ENCODE measurements at places on chromosomes 1 and 21.
A peak's percentile ranks its signal among the peaks of the same experiment; 100 is the strongest.

- no peak for DNase-seq
Observed at GRCh38 chr1:17857996-17858395, 102.9 kb downstream of the ACTL8 start.

DNA sequence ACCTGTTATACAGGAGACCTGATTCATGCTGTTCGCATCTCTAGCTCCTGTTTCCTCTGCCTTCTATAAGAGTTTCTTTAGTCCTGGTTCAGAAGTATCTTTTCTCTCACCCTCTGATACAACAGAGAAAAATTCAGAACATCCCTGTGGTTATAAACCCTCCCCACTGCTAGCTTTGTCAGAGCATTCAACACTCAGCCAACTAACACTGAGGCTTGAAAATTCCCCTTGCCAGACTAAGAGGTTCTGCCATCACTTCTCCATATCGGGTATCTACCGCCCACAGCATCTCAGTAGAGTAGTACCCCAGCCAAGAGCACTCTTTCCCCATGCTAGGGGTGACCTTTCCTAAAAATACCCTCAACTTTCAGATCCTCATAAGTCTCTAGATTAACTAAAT lies 19.6 kb upstream of the PIK3R3 start:
- DNase-seq, result no peak

DNA sequence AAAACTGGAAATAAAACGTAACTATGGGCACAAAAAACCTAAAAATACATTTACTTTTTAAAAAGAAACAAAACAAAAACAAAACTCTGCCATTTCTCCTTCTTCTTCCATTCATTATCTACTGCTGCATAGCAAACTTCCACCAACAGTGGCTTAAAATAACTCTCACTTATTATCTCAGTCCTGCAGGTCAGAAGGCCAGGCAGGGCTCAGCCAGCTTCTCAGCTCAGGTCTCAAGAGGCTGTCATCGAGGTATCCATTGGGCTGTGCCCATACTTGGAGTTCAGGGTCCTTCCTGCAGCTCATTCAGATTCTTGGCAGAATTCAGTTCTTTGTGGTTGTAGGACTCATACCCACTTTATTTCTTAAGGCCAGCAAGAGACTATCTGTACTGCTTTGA lies 352.7 kb upstream of the PLD5 start:
- no peak for DNase-seq

DNA sequence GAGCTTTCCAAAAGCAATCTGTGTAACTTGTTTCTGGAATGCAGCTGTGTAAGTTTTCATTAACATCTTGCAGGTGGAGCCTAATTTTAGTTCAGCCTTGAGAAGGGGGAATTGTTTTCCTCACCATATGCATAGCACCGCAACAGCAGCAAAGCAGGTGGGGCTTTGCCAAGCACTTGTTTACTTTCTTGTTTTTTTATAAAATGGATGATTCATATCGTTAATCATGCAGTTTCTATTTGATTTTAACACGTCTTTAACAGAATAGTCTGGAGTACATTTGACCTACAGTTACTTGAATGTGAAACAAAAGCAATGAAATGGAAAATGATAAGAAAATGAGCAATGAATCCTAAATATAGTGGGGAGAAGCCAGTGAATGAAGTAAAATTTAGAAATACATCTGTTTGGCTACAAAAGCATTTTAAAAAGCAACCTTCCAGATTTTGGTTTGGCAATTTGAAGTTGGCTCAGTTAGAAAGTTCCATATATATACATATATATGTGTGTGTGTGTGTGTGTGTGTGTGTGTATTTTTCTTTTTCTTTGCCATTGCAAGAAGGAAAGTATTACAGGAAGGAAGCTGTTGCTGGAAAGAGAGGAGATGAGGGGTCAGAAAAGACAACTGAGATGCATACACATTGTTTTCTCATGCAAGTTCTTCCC lies 119.0 kb upstream of the ADGRL2 start:
- DNase-seq, result peak; percentile 56

DNA sequence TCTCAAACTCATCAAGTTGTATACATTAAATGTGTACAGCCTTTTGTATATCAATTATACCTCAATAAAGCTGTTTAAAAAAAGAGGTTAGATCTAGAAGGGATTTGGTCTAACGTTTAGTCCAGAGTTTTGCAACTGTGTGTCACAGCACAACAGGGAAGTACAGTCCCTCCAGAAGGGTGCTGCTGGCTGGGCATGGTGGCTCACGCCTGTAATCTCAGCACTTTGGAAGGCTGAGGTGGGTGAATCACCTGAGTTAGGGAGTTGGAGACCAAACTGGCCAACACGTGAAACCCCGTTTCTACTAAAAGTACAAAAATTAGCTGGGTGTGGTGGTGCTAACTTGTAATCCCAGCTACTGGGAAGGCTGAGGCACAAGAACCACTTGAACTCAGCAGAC lies 78.3 kb upstream of the HAO2 start:
- DNase-seq, result no peak

DNA sequence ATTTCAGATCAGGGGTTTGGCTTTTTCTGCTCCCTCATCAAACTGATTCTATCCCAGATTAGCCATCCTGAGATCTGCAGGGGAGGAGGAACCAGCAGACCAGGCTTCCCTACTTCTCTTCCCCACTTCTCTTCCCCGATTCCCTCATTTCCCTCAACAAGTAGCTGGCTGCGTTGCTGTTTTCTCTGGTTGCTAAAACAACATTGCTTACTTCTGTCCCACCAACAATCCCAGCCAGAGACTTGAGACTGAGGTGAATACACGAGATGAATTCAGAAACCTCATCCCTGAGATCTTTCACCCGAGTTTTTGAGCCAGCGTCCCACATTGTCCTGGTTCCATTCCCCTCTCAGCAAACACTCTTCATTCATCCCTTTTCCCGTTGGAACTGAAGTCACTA lies 22.4 kb downstream of the DYRK3 start:
- no peak for DNase-seq

DNA sequence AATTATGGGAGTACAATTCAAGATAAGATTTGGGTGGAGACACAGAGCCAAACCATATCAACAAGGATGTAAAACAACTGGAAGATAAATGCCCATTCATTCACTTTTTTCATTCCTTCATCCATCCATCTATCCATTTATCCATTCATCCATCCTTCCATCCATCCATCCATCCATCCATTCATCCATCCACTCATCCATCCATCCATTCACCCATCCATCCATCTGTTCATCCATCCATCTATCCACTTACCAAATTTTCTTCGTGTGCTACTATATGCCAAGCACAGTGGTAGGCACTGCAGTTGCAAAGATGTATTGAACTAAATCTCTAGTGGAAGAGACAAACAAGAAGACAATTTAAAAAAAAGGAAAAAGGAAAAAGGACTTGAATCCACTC lies 14.3 kb upstream of the SIPA1L2 start:
- DNase-seq, result no peak

- DNase-seq, result no peak
Observed at GRCh38 chr21:41148798-41149197, 19.2 kb upstream of the BACE2 start.

GRCh38 chr1:7387053-7387927 lies 383.8 kb upstream of the VAMP3 start:
- peak; percentile 12 for DNase-seq

DNA sequence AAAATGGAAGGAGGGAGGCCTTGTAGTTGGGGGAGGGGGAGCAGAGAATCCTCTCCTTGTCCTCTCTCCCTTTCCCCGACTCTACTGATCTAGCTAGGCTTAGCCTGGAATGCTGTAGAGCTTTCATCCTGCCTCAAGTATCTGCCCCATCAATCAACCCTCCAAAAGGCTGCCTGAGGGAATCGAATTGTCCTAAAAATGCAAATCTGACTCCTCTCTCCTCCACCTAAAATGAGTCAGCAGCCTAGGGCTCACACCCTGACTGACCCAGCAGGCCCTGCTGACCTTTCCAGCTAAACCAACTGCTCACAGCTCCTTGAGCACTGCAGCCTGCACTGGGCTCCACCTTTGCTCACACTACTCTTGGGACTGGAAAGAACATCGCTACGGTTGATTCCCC lies 2.8 kb downstream of the HPDL start:
- DNase-seq, result no peak

GRCh38 chr1:12454406-12455391 lies 163.3 kb downstream of the DHRS3 start:
- no peak for DNase-seq

- no peak for DNase-seq
Observed at GRCh38 chr21:16570171-16570570, 840.4 kb downstream of the USP25 start.

DNA sequence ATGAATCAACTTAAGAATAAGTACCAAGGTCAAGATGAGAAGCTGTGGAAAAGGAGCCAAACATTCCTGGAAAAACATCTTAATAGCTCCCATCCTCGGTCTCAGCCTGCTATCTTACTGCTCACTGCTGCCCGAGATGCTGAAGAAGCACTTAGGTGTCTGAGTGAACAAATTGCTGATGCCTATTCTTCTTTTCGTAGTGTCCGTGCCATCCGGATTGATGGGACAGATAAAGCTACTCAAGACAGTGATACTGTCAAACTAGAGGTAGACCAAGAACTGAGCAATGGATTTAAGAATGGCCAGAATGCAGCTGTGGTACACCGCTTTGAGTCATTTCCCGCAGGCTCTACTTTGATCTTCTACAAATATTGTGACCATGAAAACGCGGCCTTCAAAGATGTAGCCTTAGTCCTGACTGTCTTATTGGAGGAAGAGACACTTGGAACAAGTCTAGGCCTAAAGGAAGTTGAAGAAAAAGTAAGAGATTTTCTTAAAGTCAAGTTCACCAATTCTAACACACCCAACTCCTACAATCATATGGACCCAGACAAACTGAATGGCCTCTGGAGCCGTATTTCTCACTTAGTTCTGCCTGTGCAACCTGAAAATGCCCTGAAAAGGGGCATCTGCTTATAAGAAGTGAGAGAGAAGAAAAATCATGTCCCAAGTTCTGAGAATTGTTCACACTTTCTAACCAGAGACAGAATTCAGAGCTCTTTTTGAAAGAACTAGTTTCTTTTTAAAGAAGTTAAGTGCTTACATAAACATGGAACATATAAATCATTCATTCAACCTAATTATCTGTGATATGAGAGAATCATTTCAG lies 35.7 kb downstream of the TOR1AIP1 start:
- no peak for DNase-seq

GRCh38 chr1:9233241-9233941 lies 1.2 kb upstream of the H6PD start:
- DNase-seq, result peak; percentile 69

- no peak for DNase-seq
Observed at GRCh38 chr1:170214117-170215032, 68.6 kb downstream of the NTMT2 start.

DNA sequence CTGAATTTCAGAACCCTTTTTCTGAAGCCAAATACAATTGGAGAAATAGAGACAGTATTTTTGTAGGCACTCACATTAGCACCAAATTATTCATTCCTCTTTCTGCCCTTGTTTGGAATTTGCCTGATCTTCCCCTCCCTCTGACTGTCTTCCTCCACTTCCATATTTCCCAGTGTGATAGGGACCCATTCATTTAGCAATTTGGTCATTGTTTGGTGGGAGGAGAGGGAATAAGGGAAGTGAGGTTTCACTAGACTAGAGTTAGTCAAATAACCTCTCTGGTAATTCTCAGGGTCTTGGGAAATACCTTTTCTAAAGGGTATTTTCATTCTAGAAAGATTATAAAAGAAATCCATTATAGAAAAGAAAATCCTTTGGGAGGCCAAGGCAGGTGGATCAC lies 31.0 kb upstream of the MTMR11 start:
- no peak for DNase-seq

DNA sequence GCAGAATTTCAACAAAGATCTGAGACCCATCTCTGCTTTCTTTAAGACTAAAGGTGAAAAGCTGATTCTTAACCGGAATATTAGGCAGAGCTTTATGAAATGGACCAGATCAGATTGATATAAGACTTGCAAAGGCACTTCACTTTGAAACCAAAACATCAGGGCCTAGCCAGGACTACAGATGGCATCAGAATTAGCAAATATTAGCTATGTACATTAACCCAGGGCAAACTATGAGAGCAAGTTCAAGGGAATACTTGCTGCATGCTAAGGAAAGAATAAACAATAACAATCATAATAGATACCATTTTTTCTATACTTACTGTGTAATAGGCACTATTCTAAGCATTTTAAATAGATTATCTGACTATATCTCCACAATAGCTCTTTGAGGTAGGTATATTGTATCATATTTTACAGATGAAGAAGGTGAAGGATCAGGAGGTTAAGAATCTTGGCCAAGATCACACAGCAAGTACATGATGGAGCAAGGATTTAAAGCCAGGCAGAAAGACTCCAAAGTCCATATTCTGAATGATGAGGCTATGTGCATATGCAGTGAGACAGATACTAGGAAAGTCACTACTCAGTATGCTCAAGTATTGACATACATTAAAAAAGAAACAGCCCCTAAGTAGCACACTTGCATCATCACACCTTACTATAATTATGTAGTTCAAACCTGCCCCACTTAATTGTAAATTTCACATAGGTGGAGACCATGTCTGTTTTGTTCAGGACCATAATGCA lies 209.3 kb upstream of the PKN2 start:
- no peak for DNase-seq

All from femur (tissue), 1 donor.